Aorta (tissue), 5 donors: ENCODE measurements at places on chromosomes 16 and 17. TPM values are rescaled to one million over a fixed set of nuclear protein-coding genes. Genes with fewer than 3 reads are reported as not detected.

Gene HBZ
- not detected for polyA plus RNA-seq

Gene C16orf92
- not detected for polyA plus RNA-seq

Gene ARL5C
- polyA plus RNA-seq: not detected

Gene CLEC18B
- 6.5 TPM for polyA plus RNA-seq

DNA sequence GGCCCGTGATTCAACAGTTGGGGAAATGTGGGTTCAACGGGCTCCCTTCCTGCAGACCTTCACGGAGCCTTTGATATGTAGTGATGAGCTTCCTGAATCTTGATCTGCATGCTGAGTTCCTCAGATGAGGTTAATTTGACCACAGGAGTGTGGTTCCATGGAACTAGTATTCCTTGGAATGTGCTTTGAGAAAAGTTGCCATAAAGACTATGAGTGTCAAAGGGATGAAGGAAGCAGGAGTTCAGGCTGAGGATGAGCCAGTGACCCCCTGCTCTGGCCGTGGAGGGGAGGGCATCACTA lies 229.2 kb downstream of the MSI2 start:
- DNase-seq: no peak

GRCh38 chr16:50306287-50306686 lies 39.9 kb downstream of the ADCY7 start:
- peak; percentile 39 for DNase-seq

GRCh38 chr17:16477666-16478065 lies 14.3 kb downstream of the LRRC75A start:
- no peak for DNase-seq

DNA sequence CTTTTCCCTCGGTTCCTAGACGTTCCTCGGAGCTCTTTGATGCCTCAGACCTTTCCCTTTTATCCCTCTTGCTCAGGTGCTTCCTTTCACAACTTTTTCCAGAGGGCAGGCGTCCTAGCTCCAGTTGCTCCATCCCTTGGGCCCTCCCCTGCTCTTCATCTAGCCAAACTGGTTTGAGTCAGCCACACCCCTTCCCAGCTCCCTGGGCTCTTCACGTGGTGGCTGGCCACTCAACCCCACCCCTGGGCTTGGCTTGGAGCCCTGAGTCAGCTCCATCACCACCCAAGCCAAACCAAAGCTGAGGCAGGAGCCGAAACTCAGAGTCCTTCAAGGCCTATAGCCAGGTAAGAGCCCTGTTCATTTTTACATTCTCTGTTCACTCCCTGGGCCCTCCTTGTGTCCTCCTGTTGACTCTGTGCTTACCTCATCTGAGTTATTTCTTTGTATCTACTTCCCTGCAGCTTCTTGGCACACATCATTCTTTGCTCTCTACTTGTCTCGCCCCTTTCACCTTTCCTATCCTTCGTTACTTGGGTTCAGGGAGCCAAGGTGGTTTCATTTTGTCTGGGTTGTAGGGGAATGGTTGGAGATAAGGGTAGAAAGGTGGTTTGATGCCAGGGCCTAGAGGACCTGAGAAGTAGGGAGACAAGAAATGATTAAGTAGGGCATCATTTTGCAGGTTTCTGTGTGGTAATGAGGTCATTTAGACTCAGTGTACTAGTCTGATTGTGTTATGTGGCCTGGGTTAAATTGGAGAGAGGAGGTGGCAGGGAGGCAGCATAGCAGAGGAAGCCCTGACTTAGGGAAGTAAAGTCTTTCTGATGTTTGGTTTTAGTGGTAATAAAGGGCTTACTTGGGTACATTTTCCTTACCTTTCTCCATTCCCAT lies 7.6 kb upstream of the PHKG2 start:
- DNase-seq: peak; percentile 92

DNA sequence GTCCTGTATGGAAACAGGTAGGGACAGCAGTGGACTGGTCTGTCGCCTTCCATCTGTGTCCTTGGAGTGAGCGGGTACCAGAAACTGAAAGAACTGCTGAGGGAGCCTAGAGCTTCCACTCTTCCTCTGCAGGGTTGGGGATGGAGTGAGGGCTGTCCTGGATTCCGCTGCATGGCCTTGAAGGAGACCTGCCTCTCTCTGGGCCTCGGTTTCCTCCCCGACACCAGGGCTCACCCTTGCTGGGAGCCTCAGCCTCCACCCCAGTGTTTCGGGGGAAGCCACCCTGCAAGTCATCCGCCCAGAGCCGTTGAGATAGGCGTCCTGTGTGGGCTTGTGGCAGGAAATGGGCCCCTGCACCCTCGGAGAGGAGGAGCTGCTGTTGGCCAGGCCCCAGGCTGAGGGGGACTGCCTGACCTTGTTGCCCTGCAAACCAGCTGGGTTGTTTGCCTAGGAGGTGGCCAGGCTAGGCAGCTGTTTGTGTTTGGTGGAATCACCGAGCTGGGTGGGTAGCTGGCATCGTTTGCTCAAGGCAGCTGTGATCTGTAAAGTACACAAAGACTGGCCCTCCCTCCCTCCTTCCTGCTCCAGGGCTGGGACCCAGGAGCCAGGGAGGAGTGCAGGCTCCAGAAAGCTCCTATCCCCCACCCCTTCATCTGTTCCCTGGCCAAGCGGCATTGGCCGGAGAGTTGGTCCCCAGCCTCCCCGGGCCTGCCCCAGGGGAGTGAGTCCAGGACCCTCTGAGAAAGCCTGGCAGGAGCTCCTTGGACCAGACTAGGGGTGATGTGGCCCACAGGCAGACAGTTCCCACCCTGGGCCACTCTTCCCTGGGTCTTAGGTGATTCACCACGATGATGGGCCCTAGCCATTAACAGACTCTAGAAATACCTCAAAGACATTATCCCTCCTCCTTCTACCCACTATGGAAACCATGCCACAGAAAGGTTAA lies 1.3 kb downstream of the RAB37 start:
- no peak for DNase-seq

- DNase-seq: peak; percentile 88
Measured at GRCh38 chr17:7560172-7561027, 1.3 kb upstream of the SENP3 start.

DNA sequence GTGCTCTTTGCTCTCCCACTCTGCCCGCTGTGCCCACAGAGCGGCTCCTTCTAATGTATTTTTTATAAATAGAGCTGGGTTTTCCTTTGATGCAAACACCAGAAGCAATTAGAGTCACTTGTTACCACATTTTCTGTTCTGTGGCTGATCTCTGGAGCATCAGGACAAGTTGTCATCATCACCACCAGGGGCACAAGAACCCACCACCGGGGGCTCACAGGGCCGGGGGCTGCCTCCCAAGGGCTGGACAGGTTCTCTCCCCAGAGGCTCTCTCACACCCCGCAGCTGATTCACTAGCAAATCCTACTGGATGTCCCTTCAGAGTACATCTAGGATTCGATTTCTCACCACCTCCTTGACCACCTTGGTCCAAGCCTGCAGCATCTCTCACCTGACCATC lies 18.5 kb downstream of the C16orf82 start:
- DNase-seq: no peak

- peak; percentile 46 for DNase-seq
Measured at GRCh38 chr16:68355447-68356248, 44.8 kb downstream of the PRMT7 start.

- no peak for DNase-seq
Measured at GRCh38 chr17:11332706-11333105, 91.7 kb downstream of the SHISA6 start.

DNA sequence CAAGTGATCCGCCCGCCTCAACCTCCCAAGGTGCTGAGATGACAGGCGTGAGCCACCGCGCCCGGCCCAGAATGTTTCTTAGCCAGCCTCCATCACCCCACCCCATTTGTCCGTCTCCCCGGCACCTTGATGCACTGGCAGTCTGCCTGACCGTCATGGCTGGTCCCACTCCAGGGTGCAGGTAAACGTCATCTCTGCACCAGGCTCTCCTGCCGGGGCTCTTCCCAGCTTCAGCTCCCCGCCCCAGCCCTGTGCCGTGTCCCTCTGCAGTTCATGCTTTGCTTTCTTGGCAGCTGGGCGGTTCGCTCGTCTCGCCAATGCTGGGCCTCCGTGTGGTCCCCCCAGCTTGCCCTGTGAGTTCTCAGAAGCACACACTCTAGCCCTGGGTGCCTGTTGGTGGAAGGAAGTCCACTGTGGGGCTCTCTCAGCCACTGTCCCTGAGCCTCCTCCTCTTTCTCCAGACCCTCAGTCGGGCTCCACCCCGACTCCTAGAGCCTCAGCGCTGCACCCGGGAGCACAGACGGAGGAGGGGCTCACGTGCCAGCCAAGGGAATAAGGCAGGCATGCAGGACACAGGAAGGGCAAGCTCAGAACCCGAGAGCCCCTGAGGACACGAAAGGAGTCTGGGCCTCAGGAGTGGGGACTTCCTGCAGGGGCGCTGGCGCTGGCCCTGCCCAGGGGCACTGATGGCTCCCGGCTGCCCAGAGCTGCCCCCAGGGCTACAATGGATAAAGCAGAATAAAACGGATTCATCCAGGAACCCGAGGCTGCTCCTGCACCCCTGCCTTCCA lies 12.0 kb downstream of the HS3ST6 start:
- peak; percentile 58 for DNase-seq
